Placental pericyte (primary cell): ENCODE measurements at places on chromosomes 3 and 15. TPM values are rescaled to one million over a fixed set of nuclear protein-coding genes. Genes with fewer than 3 reads are reported as not detected.

Gene MNS1
- 0.66 and 1.1 TPM in 2 replicates for total RNA-seq

Gene CGNL1
- 0.72 and 2.4 TPM in 2 replicates for total RNA-seq

Gene AGTR1
- 0.22 and 11.9 TPM in 2 replicates for total RNA-seq

Gene TMEM207
- total RNA-seq = not detected in 2 replicates

Gene CNTN4
- total RNA-seq = 2.6 and 4.0 TPM in 2 replicates
